ENCODE measurements at places on chromosomes 5 and 9.

DNA sequence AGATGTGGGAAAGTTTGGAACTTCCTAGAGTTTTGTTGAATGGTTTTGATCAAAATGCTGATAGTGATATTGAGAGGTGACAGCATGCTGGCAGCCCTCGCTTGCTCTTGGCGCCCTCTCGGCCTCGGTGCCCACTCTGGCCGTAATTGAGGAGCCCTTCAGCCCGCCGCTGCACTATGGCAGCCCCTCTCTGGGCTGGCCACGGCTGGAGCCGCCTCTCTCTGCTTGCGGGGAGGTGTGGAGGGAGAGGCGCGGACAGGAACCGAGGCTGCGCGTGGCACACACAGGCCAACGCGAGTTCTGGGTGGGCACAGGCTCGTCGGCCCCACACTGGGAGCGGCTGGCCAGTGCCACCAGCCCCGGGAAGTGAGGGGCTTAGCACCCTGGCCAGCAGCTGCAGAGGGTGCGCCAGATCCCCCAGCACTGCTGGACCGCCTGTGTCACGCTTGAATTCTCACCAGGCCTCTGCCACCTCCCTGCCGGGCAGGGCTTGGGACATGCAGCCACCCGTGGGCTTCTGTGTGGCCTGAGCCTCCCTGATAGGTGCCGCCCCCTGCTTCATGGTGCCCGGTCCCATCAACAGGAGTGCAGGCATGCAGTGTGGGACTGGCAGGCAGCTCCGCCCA lies 488.5 kb downstream of the CYLC2 start:
- no peak for DNase-seq

DNA sequence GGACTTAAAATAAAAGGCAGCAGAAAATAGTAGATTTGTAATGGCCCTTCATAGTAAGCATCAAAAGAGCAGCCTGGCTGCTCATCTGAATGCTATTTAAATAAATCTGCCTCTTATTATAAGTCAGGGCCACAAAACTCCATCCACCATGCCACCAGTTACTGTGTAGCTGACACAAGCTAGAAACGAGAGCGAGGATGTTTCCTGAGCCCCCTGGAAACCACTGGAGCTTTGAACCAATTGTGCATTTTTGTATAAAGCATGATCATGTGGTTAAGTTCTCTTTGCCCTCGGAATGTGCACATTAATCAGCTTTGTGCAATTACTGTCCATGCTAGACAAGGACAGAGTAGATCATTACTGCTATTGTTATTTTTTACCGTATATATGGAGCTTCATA lies 17.4 kb downstream of the SLC24A2 start:
- no peak for DNase-seq

- DNase-seq, result no peak
Measured at GRCh38 chr9:35272989-35273388, 111.2 kb downstream of the UNC13B start.

- DNase-seq, result no peak
Measured at GRCh38 chr5:59123595-59124561, 541.0 kb downstream of the RAB3C start.

GRCh38 chr9:71353720-71354119 lies 232.3 kb upstream of the TRPM3 start:
- DNase-seq, result no peak
